WTC11 (cell line): ENCODE measurements at places on chromosomes 2 and 18.

GRCh38 chr18:3623769-3624545 lies 174.0 kb downstream of the TGIF1 start:
- peak; percentile 45 for DNase-seq

DNA sequence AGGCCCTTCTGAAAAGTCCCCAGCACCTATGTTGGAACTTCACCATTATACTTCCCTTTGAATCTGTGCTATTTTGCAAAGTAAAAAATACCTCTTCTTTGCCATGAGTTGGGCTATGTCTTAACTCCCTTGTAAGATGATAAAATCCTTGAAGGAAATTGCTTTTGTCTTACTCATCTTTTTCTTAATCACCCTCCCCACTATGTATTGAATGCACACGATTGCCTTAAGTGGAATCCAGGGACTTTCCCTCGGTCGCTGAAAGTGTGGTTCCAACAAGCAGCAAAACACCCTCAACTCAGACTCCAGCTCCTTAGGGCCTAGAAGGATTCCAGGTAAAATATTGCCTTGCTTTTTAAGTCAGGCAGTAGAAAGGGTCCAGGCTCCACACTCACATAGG lies 173.2 kb upstream of the ARL4C start:
- no peak for DNase-seq

GRCh38 chr2:58376592-58376991 lies 135.5 kb upstream of the FANCL start:
- no peak for DNase-seq

DNA sequence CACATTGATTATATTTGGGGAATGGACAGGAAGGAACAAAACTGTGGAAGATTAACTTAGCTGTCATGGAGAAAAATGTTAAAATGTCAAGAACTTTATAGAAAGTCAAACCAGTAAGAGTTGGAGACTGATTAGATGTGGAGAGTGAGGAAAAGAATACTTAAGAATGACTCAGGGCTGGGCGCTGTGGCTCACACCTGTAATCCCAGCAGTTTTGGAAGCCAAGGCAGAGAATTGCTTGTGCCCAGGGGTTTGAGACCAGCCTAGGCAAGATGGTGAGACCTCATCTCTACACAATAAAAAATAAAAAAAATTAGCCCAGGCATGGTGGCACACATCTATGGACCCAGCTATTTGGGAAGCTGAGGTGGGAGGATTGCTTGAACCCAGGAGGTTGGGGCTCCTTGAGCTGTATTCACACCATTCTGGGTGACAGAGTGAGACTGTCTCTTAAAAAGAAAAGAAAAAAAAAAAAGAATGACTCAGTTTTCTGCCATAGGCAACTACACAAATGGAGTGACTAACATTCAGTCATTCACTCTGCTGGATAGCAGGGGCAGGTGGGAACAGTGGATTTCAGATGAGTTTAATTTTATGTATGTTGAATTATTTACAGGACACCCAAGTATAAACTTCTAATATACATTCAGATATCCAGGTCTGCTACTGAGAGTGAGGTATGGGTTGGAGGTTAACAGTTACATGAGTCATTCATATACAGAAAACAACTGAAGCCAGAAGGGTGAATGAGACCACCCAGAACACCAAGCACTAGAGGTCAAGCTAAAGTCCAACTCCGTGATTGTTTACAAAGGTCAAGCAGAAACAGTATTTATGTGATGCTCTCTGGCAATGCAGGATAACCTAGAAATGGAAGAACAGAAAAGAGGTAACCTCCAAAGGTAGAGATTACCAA lies 33.9 kb downstream of the ORC2 start:
- no peak for DNase-seq

GRCh38 chr2:120963997-120964705 lies 228.5 kb downstream of the GLI2 start:
- no peak for DNase-seq

- DNase-seq = no peak
These were observed 251.2 kb upstream of the PARD3B start for GRCh38 chr2:204293884-204294747.

GRCh38 chr2:168490946-168491605 lies 35.0 kb downstream of the CERS6 start:
- no peak for DNase-seq

- no peak for DNase-seq
These were observed 674.3 kb downstream of the IRS1 start for GRCh38 chr2:226125176-226125883.

DNA sequence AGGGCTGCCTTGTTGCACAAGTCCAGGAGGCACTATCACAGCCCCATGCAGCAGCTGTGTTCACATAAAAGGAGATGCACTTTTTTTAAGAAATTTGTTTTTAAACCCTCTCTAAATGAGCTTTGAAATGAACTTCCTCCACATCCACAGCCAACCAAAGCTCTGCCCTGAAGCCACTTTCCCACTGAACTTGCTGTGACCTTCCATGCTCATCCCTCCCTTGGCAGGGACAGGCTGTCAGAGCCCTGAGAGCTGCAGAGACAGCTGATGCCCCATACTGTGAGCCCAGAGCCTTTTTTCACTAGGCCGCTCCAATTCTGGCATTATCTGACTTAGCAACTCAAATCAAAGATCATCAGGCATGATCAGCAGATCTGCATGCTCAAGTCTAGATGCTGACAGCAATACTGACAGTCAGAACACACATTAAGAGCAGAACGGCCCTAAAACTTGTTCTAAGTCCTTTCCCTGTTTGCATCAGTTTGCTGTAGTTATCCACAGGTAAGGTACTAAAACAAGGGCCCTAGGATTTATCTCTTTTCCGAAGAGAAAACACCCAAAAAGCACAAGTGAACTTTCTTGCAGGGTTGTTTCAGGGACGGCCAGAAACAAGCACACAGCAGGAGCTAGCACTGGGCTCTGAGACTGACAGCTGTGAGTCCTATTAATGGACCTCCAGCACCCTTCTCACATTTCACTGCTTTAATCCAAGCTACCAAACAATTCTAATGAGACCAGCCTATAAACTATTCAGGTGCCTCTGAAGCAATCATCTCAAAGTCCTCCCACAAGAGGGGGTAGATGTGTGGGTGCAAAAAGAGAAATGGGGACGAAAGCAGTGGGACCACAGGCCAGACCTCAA lies 34.9 kb downstream of the RNU4ATAC start:
- DNase-seq = no peak

DNA sequence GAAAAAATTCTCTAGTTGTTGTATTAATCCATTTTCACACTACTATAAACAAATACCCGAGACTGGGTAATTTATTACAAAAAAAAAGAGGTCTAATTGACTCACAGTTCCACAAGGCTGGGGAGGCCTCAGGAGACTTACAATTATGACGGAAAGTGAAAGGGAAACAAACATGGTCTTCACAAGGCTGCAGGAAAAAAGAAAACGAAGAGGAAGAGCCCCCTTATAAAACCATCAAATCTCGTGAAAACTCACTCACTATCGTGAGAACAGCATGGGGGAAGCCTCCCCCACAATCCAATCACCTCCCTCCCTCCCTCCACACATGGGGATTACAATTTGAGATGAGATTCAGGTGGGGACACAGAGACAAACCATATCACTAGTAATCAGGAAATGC lies 61.7 kb upstream of the SPTBN1 start:
- no peak for DNase-seq

DNA sequence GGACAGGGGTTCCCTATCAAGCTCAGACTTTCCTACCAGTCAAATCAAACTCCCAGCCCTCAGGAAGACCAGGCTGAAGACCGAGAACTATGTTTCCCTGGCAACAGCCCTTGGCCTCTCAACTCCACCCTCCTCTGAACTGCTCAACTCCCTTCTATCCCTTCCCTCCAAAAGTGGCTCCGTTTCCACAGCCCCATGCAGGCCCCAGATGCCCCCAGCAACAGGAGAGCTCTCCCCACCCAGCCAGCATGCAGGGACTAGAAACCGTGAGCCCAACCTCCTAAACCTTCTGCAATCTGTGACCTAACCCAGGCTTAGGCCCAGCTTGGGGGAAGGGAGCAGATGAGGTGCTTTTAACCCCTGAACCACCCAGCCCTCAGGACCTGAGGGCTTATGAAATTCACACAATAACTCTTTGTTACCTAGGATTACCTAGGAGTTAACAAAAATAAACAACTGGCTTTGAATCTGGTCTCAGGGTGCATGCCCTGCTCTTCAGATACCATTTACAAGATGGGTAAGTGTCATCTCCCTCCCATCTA lies 87.2 kb downstream of the BCL11A start:
- no peak for DNase-seq

DNA sequence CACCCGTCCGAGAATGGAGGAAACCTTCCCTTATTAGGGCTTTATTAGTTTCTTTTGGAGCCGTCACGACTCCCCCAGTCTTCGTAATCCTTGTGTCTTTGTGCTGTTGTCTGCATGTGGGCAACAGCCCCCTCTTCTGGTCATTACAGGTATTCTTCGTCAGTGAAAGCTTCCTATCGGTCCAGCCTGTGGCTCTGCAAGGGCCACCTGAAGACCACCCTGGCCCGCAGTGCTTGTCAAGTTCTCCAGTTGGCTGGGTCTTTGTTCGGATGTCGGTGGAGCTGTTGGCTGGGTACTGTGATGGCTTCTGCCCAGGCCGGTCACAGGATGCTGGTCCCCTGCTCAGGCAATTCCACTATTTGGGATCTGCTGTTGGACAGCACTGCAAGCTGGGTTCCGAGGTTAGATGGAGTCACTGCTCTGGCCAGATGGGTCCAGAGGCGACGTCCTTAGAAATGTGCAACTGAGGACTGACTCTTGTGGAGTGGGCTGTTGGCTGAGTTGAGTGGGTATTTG lies 19.2 kb downstream of the E2F6 start:
- DNase-seq = peak; percentile 73

DNA sequence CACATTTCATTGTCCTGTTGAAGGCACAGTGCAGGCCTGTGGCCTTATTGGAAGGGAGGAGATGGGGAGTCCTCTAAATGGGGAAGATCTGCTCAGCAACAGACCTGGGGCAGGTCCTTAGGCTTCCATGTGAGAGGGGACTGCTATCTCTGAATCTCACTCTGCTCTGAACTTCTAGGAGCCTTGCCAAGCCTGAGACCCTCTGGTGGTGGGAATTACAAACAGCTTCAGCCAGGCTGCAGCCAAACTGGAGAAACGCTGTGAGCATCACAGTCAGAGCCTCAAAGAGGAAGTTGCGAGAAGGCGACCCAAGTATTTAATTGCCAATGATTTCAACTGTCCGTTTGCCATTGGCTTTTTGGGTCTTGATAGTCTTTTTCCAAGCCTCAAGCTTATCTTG lies 66.8 kb upstream of the MC2R start:
- DNase-seq = peak; percentile 49

- no peak for DNase-seq
These were observed 738.1 kb upstream of the NXPH2 start for GRCh38 chr2:139518321-139518720.

GRCh38 chr2:174088706-174089460 lies 123.7 kb upstream of the SP3 start:
- DNase-seq = no peak

DNA sequence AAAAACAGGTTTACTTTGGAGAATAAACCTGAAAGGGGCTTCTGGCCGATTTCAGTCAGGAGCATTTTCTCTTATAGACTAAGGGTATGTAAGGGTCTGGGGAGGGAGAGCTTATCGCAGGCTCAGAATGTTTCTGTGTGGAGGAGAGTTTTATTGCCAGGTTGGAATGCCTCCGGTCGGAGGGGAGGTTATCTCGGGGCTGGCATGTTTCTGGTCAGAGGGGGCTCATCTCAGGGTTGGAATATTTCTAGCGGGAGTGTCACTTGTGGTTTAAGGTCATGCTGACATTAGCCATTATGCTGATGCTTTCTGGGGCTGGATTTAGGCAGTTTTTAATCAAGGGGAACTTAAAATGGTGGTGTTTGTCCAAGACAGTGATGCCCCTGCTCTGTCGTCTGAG lies 333.6 kb downstream of the METTL4 start:
- no peak for DNase-seq

DNA sequence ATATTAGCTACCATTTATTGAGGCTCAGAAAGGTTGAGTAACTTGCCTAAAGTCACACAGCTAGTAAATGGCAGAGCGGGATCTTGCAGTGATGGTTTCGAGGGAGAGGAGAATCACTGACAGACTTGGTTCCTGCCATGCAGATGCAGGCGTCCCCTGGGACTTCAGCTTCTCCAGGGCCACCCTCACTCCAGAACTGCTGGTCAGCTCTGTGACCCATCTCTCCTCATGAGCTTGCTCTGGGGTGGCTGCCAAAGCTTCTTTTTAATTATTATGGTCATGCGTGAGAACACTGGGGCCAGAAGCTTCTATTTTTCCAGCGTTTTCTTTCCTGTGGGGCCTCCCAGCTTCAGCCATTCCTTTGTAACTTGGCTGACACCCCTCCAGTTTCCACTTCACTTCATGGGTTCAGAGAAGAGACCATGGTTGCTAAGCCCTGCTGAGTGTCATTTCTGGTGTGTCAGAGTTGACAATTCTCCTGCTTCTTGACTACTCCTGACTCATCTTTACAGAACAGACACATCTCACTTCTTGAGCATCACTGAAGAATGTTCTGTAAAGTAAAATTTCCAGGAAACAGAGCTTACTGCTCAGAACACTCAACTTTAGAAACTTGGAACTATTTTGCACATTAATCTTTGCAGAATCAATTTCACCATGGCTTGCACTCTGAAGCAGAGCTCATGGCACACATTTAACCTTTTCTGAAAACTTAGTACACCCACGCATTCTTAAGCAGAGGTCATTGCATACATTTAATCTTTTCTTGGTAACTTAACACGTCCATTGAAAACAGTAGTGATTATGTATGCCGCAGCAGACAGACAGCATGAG lies 70.4 kb downstream of the IL1R2 start:
- DNase-seq = no peak

GRCh38 chr2:70712916-70713315 lies 55.1 kb downstream of the ADD2 start:
- DNase-seq = no peak

GRCh38 chr2:126200538-126200937 lies 455.4 kb upstream of the GYPC start:
- DNase-seq = no peak

DNA sequence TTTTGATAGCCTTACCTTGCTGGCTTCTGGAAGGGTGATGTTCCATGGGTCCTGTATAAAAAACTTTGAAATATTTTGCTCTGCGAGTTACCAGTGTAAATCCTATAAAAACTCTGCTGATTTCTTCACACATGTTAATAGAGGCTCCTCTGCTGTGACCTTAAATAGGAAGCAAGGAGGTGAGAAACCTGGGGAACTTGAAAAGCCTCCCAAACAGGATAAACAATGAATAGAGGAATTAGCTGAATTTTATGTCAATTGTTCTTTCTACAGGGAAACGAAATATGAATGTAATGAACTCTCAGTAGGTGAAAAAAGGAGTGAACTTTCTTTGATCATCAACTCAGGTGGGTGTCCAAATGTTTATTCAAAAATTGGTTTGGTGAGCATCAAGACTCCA lies 10.8 kb upstream of the CCL20 start:
- no peak for DNase-seq

DNA sequence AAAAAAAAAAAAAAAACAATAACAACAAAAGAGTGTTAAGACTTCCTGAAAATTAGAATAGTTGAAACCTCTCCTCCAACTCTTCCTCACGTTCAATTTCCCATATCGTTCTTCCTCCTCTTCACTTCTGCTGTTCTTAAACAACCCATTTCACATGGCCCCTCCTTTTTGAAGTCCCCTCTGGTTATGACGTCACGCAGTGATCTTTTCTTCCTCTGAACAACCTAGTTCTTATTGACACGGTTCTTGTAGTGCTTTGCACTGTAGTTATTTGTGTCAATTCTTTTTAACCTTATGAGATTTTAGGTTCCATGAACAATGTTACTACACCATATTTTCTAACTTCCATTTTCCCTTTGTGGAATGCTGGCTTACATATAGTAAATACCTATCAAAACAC lies 69.5 kb upstream of the RGPD4 start:
- DNase-seq = no peak

GRCh38 chr2:137947032-137947727 lies 17.1 kb upstream of the HNMT start:
- DNase-seq = no peak
